ENCODE measurements at places on chromosomes 5 and 9.

- peak; percentile 56 for DNase-seq
These were observed 315.7 kb downstream of the MCTP1 start for GRCh38 chr5:94969174-94969573.

- peak; percentile 8 for DNase-seq
These were observed 1920.3 kb upstream of the WWC1 start for GRCh38 chr5:166370928-166371690.

DNA sequence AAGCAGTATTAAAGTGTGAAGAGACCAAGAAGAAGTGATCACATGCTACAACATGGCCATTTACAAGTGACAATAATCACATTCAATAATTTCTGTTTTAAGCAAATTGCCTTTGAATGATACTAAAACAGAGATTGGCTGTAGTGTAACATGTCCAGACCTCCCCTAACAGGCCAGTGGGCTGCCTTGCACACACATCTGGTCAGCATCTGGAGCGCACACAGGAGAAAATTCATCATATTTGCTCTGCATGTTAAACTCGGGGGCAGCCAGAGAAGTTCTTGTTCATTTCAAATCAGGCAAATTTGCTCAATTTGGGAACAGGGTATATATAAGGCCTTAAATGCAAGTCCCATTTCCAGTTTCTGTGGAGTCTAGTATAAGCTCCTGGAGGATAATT, 111.1 kb upstream of the FBXL7 start:
- no peak for DNase-seq

DNA sequence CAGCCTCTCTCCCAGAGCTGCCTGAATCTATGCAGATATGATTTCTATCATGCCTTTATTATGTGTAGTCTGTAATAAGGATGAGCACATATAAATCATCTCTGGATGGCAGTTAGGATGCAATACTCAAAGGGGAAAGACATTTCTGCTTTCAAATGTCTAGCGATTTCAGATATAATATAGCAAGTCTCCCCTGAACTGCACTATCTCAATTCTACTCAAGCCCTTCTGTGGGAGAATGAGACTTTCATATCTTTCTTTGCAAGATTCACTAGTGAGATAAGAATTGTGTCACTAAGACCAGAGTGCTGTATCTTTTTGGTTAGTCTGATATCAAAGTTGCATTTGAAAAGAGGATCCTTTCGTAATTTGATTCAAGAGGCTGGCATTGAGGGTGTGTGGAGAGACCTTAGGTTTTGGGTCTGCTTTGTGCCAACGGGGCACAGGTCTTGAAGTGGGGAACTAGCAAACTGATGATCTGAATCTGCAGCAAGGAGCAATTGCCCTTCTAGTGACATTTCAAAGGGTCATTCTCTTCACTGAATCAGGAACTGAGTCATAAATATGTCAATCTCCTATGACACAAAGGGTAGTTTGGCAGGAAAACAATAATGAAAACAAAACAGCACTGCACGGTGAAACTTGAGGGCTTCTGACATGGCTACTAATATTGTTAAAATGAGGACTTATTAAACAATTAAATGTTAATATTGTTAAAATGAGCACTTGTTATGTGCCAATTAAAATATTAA, 305.5 kb upstream of the CLINT1 start:
- no peak for DNase-seq

DNA sequence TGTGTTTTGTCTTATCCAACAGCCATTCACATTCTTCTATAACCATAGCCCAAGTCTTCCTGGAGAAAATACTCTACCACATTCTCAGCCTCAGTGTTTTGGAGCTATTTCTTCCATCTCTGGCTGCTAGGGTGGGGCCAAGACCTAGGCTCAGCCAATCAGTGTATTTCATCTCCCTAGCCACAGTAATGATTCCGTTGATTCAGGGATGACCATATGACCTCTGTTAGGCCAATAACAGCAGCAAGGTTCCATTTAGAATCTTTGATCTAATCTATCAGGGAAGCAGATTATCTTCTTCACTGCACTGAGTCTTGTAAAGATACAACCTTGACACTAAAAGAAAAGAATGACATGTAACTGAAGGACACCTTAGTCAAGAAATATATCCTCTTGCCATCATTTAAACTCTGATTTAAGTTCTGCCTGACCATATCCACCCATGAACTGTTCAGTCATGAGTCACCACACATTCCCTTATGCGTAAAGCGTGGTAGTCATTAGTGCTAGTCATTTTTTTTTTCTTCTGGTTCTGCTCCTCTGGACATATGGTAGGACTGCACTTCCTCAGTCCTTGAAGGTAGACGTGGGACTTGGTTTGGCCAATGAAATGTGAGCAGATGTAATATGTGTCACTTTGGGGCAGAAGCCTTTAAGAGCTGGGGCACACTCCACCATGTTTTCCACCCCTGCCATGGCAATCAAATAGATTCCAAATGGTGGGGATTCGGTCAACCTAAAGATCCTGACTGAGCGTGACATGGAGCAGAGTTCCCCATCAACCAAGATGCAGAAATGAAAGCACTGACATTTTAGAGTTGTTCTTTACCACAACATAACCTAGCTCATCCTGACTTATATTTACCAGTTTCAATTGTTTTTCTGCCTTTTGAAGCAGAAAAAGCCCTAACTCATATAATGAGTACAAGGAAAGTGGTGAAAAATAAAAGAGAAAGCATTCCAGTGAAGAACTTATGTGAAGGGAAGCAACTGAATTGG, 12.7 kb upstream of the PRELID2 start:
- DNase-seq, result no peak

- no peak for DNase-seq
These were observed 115.5 kb upstream of the SPEF2 start for GRCh38 chr5:35502206-35502605.

- DNase-seq, result no peak
These were observed 34.4 kb upstream of the CCDC112 start for GRCh38 chr5:115330830-115331229.

- no peak for DNase-seq
These were observed 4.4 kb upstream of the MSX2 start for GRCh38 chr5:174719793-174720611.

DNA sequence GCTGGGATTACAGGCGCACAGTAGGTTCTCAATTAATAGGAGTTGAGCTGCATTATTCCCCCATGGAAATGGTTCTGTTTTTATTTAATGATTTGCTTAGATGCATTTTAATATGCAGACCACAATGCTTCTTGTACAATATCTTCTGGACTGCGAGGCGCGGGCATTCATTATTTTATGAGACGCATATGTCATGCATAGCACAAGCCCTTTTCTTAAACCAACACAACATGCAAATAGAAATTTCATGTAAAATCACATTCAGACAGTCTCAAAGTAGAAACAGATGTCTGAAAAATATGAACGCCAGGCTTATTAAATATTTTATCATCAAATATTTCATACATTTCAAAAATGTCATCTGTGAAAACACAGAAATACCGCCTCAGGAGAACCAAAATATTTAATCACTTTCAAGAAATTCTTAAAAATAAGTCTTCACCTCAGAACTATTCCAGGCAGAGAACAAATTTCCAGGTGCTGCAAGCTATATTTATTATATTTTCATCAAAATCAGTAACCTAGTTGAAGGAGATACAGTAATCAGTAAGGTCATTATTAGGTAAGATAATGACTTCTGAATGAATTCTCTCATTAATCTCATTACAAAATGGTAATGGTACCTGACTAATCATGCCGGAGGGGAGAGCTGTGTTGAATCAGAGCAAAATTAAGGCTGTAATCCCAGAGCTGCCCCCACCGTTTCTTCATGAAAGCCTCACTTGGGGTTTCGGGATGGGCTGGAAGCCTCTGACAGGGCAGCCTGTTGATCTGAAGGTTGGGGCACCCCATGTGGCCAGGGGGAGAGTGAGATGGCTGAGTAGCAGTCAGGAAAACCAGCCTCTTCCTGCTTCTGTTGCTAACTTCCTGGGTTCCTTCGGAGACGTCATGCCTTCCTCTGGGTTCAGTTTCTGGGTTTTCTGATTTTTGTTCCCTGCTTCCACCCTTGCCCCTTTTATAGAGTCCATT, 133.9 kb upstream of the ZNF618 start:
- DNase-seq, result no peak

DNA sequence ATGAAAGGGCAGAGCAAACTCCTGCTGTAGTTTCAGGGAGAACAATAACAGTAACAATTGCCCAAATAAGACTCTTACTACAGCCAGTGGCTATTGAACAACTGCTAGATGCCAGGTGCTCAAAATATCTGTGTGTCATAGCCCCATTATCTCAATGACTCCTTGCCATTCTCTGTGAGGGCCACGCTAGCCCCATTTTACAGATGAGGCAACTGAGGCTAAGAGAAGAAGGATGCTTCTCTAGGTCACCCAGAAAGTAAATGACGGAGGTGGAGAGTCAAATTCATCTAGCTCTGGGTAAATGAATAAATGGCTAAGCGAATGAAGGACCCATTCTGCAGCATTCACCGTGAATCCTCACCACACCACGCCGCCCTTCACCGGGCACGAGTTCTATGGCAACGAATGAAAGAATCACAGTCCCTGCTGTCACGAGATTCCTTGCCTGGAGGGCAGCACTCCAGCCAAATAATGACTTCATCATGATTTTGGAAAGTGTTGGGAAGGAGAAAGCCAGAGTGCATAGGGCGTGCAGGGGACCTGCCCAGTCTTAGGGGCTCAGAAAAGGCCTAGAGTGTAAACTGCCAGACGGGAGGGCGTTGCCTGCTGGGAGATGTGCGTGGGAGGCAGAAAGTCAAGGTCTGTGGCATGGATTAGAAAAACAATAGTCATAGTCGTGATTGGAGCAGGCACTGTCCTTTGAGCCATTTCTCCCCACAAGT, 147.2 kb downstream of the C9orf50 start:
- no peak for DNase-seq

- DNase-seq, result no peak
These were observed 375.1 kb downstream of the CHSY3 start for GRCh38 chr5:130279386-130279785.

GRCh38 chr5:157469687-157470086, 9.7 kb downstream of the NIPAL4 start:
- no peak for DNase-seq

DNA sequence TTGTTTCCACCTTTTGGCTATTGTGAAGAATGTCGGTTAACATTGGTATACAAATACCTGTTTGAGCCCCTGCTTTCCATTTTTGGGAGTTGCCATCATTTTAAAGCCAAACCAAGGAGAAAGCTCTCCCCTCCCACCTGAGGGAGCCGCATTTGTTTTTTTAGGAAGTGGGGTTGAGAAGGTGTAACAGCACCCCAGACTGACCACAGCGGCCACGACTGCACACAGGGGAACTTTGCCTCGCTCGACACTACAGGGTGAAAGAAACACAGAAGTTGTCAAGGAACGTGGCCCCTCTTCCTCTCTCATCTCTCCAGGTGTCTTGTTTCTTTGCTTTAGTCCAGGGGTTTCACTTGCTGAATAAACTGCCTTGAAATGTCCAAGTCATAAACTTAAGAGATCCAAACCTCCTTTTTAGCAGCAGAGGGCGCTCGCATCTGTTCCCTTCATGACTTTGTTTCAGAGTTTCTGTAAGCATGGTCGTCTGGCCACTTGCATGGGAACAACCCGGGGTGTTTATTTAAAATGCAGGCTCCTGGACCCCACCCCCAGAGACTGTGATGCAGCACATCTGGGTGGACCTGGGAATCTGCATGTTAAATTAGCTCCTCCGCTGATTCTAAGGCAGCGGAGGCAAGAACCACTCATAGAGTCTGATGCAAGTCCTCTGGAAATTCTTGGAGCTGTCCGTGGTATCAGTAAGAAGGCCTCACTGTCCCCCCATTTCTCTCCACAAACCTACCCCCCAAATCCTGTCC, 2.1 kb upstream of the TTLL11 start:
- DNase-seq, result peak; percentile 87

GRCh38 chr9:89426384-89426961, 71.4 kb downstream of the SEMA4D start:
- peak; percentile 60 for DNase-seq

DNA sequence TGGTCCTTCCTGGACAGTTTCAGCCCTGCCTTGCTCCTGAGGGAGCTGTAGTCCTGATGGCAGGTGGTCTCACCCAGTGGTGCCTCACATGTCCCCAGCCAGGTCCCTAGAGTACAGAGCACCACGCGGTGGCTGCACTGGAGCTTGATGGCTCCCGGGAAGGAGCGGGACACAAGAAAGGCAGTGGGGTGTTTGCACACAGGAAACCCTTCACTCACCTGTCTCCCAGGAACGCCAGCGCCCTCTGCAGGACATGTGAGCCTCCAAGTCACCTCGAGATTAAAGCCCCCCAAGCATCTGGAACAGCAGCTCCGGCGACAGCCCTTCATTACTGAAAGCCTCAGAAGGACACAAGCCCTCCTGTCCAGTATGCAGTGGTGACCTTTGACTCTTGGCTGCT, 19.9 kb upstream of the TMEM250 start:
- peak; percentile 66 for DNase-seq

- no peak for DNase-seq
These were observed 34.1 kb downstream of the ZNF622 start for GRCh38 chr5:16431490-16431889.

- DNase-seq, result no peak
These were observed 225.2 kb downstream of the GNA14 start for GRCh38 chr9:77422969-77423368.

DNA sequence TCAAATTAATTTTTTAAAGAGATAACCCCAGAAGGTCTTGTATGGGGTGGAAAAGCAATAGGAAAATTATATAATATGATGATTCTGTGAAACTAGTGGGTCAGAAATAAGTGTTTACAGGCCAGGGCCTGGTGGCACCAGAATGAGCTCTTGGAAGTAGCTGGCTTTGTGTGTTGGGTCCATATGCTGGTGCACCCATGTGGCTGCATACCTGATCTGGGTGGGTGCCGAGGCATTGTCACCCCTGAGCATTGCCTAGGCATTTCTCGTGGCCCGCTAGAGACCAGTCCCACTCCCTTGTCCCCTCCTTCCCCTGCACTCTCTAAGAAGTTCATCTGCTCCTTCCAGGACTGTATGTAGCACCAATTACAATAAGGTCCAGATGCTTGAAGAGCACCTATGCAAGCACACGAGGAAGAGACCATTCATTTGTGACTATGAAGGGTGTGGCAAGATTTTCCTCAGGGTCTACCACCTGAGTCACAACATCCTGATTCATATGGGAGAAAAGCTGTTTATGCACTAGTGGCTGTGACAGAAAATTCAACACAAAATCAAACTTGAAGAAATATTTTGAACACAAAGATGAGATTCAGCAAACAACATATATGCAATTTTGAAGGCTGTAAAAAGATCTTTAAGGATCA, 19.8 kb upstream of the IL33 start:
- DNase-seq, result no peak

DNA sequence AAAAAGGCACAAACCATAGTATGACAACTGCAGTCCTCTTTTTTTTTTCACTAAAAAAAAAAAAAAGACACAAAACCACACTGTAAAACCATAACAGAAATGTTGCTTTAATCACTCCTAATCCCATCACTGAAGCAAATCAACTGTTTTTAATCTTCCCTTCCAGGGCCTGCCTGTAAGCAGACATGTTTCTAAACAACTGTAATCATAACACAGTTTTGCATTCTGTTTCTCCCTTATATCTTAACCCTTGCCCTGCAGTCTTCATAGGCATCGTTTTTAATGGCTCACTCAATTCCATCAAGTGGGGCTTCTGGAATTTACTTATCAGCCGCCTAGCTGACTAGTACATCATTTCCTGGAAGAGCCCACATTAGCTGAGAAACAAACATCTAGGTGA, 111.0 kb upstream of the SLC25A48 start:
- DNase-seq, result no peak

GRCh38 chr5:1006656-1007071, 1.9 kb upstream of the NKD2 start:
- no peak for DNase-seq

- DNase-seq, result no peak
These were observed 16.6 kb downstream of the WWC1 start for GRCh38 chr5:168307925-168308584.

- DNase-seq, result no peak
These were observed 2.5 kb downstream of the FAM163B start for GRCh38 chr9:133606708-133607025.

Measured in NAMALWA (cell line).